Activated CD4-positive, alpha-beta T cell treated with anti-CD3 and anti-CD28 coated beads, Interleukin-2, amount 50 U/mL, for 1 hour (primary cell): ENCODE measurements at places on chromosomes 5 and 9.
A peak's percentile ranks its signal among the peaks of the same experiment; 100 is the strongest.

GRCh38 chr5:178113841-178114324, 551 bp downstream of the N4BP3 start:
- DNase-seq: no peak

DNA sequence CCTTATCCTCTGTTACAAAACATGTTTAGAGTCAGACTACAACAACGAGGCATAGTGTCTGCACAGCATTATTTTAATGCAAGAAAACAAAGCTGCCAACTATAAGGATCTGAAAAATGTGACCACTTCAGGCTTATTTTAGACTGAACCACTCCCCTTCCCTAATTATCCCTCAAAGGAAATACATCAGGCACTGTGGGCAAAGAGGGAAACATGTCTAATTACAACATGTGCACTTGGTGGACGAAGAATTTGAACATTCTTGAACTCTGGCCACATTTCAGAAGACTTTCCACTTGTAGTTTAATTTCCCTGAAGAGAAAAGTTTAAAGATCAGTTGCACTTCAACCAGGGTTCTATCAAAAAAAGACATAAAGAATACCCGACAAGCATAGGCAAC, 3.8 kb downstream of the MTMR12 start:
- no peak for DNase-seq

DNA sequence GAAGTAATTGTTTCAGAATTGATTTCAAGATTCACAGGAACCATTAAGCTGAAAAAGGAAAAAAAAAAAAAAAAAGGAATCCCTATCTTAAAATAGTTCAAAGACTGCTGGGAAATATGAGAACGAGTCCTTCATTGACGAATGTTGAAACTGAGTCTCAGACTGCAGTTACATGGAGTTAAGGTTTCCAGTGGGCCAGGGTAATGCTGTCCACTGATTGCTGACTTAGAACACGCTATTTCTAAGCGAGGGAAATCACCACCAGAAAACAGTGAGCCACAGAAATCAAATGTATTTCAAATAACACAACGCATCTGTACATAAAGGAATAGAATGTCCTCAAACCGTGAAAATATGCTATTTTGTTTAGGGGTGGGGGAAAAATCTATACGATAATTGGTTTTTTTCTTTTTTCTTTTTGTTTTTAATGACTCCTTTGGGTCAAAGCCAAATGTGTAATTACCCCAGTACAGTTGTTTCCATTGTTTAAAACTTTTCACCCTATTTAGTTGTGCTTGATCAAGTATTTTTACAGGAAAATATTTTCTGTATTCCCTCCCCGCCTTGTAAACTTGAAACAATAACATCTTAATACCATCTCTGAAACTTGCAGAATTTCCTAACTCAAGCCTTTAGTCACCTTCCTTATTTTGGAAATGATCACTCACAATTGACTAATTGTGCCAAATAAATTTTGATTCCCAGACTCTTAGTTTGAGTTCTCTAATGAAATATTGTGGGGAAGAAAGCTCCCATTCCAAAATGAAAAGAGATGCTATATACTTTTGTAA, 208.3 kb downstream of the MCTP1 start:
- DNase-seq: no peak

GRCh38 chr5:66342341-66342880, 198.3 kb downstream of the SREK1 start:
- no peak for DNase-seq

DNA sequence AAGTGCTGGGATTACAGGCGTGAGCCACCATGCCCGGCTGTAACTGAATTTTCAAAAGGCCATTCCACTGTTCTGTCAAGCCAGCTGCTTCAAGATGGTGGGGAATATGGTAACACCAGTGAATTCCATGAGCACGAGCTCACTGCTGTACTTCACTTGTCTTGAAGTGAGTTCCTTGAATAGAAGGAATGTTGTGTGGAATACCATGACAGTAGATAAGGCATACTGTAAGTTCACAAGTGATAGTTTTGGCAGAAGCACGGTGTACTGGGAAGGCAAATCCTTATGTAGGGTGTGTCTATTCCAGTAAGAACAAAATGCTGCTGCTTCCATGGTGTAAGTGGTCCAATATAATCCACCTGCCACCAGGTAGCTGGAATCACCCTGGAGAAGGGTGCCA, 6.6 kb upstream of the PRXL2C start:
- no peak for DNase-seq

GRCh38 chr9:113933671-113934070, 57.6 kb downstream of the ZNF618 start:
- no peak for DNase-seq

- no peak for DNase-seq
These were observed 84.9 kb downstream of the RGS3 start for GRCh38 chr9:113548221-113549041.

DNA sequence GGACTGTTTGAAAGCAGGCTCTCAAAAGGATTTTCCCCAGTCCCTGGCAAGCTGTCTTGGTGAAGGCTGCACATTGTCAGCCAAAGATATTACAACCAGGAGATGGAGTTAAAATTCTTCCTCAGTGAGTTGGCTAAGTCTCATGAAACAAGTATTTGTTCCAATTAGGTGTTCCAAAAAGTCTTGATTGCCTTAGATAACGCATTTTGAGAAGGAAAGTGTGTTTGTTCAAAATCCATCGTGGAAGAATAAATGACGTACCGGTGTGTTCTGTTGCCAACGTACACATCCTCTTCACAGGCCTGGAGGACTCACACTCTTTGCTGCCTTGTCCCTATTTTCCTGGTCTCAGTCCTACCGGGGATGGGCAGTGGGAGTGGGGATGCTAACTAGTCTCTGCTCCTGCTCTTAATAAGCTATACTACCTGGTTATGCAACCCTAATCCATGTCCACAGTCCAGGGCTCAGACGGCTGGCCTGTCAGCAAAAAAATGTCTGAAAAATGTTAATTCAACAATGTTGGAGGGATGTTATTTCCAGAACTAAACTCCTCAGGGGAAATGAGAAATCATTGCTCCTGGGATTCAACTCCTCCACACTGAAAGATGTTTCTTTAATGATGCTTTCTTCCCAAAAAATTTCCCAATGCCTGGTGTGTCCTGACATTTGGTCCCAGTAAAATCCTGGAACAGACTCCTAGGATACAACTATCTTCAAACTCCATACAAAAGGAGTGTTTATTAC, 175.3 kb upstream of the KLF9 start:
- DNase-seq: no peak

DNA sequence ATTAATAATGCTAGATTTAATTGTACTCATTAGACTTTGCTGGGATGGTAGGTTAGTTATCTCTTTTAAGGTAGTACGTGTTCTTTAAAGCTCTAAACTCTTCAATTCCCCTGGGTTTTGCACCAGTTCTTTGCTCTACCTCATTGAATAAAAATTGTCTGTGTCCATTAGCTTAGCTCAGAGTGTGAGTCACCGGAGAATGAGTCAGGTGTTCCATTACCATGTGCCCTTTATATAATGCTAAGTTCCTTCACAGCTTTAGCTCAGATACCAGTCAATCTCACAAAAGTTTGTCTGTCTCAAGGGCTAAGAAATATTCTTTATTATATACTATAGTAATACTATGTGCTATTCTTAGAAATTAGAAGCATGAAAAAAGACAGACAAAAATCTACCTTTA, 339.4 kb downstream of the PRELID2 start:
- no peak for DNase-seq

GRCh38 chr9:119289740-119290433, 79.3 kb downstream of the BRINP1 start:
- no peak for DNase-seq

- DNase-seq: peak; percentile 35
These were observed 148.3 kb downstream of the GAPVD1 start for GRCh38 chr9:125409637-125410521.

GRCh38 chr9:88926781-88927505, 64.3 kb upstream of the S1PR3 start:
- no peak for DNase-seq

- DNase-seq: no peak
These were observed 4.7 kb downstream of the BRD3 start for GRCh38 chr9:134063088-134063570.

DNA sequence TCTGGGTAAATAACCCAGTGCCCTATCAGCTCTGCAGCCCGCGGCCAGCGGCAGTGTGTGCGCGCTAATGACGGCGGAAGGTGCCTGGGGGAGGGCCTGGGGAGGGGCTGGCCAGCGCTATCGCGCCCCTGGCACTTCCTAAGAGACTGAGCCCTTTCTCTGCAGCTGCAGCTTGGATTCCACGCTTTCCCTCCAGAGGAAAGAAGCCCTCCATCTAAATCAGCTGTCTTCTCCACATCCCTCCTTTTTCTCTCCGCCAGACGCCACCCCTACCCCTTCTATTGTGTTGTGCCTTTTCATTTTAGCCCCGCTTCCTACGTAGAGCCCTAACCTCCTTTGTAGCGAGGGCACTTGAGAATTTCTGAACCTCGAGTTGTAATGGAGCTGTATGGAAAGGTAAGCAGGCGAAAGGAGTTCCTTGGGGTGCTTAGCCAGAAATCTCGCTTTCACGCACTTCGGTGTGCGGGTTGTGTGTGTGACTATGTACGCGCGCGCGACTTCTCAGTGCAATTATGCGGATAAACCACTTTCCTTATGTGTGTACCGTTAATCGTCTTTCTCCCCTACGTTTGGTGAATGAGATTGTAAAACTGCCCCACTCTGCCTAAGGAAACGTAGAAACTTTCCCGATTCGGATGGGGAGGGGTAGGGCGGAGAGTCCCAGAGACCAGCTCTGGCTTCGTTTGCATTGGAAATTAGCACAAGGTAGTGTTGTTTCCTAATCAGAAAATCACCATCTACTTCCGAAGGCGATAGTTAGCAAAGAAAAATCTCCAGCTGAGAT, 664 bp upstream of the RAB3C start:
- no peak for DNase-seq

- no peak for DNase-seq
These were observed 20.6 kb downstream of the GNAQ start for GRCh38 chr9:78011049-78011448.

DNA sequence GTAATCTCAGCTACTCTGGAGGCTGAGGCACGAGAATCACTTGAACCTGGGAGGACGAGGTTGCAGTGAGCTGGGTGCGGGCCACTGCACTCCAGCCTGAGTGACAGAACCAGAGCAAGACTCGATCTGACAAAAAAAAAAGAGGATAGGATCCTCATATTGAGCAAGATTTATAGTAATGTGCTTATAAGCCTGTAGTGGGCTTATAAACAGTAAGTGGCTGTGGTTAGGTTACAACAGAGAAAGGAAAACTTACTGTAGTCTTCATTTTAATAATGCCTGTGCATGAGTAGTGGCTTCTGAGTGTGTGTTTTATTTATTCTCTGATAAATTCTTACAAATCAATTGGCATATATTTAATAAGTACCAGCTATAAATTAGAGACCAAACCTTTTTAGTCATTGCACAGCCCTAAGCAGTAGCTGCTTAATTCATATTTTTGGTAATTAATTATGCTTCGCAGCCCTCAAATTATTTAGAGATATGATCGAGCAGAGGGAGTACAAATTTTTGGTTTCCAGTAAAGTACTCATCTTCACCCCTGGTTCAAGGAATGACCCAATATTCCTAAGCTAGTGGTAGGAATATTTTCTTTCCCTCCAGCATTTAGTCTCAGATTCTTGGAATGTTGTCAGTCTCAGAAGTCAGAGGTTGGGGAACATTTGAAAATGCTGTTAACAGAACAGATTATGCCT, 73.8 kb upstream of the KLF9 start:
- no peak for DNase-seq

DNA sequence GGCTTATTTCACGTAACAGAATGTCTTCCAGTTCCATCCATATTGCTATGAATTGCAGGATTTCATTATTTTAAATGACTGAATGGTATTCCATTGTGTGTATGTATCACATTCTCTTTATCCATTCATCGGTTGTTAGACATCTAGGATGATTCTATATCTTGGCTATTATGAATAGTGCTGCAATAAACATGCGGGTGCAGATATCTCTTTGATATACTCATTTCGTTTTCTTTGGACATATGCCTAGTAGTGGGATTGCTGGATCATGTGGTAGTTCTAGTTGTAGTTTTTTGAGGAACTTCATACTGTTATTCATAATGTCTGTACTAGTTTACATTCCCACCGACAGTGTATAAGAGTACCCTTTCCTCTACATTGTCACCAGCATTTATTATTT, 460.5 kb downstream of the MAN2A1 start:
- DNase-seq: no peak

GRCh38 chr9:91033797-91034196, 232.2 kb downstream of the SYK start:
- peak; percentile 66 for DNase-seq

- no peak for DNase-seq
These were observed 117.5 kb downstream of the SLC1A3 start for GRCh38 chr5:36723912-36724311.

- no peak for DNase-seq
These were observed 30.4 kb downstream of the CAMSAP1 start for GRCh38 chr9:135876936-135877335.

GRCh38 chr5:180174587-180174972, 34.4 kb downstream of the RASGEF1C start:
- DNase-seq: no peak

GRCh38 chr9:124381170-124381945, 33.9 kb downstream of the PSMB7 start:
- DNase-seq: no peak

GRCh38 chr5:76500633-76501393, 97.7 kb downstream of the IQGAP2 start:
- DNase-seq: no peak

- no peak for DNase-seq
These were observed 159.2 kb upstream of the RAI14 start for GRCh38 chr5:34496701-34497469.

- no peak for DNase-seq
These were observed 3.9 kb downstream of the RASGRF2 start for GRCh38 chr5:80963966-80964481.

- DNase-seq: no peak
These were observed 15.6 kb downstream of the FOXI1 start for GRCh38 chr5:170121321-170121720.

GRCh38 chr9:4939118-4939561, 45.9 kb upstream of the JAK2 start:
- DNase-seq: no peak

GRCh38 chr9:85007748-85008147, 338.2 kb downstream of the NTRK2 start:
- DNase-seq: no peak

- no peak for DNase-seq
These were observed 33.5 kb downstream of the ANXA6 start for GRCh38 chr5:151123897-151124751.

- no peak for DNase-seq
These were observed 31.3 kb downstream of the OR2V1 start for GRCh38 chr5:181099602-181100086.

- DNase-seq: no peak
These were observed 164.0 kb downstream of the ARL15 start for GRCh38 chr5:54146390-54146789.

- DNase-seq: no peak
These were observed 32.1 kb upstream of the RNF130 start for GRCh38 chr5:180103487-180104167.

DNA sequence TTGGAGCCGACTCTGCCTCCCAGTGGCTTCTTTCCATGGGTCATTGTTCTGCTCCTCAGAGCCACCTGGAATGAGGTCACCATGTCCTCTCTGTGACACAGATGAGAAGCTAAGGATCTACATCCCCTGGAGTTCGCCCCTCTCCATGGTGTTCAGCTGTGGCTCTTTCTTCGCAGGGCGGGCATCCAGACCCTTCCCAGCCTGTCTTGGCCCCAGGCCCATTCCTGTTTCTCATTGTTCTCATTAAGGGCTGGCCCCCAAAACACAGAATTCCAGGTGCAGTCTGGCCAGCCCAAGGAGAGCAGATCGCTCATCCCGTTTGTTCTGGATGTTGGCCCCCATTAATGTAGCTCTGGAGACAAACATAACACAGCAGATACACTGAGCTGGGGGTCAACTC, 66.4 kb upstream of the COL15A1 start:
- DNase-seq: no peak

- DNase-seq: no peak
These were observed 178.4 kb downstream of the MACROH2A1 start for GRCh38 chr5:135220394-135221186.
